ENCODE measurements at places on chromosomes 7 and 10. TPM values are rescaled to one million over a fixed set of nuclear protein-coding genes. Genes with fewer than 3 reads are reported as not detected.

DNA sequence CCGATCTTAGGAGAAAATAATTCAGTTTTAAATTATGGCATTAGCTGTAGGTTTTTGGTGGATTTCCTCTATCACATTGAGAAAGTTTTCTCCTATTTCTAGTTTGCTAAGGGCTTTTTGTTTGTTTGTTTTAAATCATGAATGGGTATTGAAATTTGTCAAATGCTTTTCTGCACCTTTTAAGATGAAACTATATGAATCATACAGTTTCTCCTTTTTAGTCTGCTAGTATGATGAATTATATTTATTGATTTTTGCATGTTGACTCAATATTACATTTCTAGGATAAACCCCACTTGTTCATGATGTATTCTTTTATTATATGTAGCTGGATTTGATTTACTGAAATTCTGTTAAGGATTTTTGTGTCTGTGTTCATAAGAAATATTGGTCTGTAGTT is 70.3 kb upstream of the PIP4K2A start:
- DNase-seq = no peak

- DNase-seq = no peak
Observed at GRCh38 chr10:75593692-75594556, 162.5 kb downstream of the LRMDA start.

CCDC3 gene
- not detected for total RNA-seq

DNA sequence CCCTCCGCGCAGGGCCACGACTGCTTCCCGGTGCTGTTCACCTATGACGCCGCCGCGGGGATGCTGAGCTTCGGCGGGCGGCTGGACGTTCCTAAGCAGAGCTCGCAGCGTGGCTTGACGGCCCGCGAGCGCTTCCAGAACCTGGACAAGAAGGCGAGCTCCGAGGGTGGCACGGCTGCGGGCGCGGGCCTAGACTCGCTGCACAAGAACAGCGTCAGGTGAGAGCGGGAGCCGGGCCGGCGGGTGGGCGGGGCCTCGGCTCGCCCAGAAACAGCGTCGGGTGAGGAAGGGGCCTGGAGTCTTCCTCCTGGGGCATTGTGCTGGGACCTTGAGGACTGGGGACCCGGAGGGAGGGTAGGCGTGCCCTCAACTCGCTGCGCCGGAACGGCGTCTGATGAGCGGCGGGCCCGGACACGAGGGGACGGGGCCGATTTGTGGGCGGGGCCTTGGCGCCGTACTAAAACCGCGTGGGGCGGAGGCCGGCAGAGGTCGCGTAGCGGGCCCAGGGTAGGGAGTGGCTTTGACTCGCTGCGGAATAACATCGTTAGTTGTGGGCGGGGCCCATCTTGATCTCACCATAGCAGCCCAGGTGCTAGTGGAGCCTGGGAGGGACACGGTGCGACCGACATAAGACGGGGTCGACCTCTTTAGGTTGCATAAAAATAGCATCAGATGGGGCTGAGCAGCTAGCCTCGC is 15.6 kb downstream of the PDAP1 start:
- DNase-seq = peak; percentile 93

PTPN20 gene
- total RNA-seq = 2.2 TPM

CYCS gene
- total RNA-seq = 131 TPM

GRCh38 chr10:44567471-44567870 is 182.6 kb upstream of the CXCL12 start:
- DNase-seq = no peak

DNA sequence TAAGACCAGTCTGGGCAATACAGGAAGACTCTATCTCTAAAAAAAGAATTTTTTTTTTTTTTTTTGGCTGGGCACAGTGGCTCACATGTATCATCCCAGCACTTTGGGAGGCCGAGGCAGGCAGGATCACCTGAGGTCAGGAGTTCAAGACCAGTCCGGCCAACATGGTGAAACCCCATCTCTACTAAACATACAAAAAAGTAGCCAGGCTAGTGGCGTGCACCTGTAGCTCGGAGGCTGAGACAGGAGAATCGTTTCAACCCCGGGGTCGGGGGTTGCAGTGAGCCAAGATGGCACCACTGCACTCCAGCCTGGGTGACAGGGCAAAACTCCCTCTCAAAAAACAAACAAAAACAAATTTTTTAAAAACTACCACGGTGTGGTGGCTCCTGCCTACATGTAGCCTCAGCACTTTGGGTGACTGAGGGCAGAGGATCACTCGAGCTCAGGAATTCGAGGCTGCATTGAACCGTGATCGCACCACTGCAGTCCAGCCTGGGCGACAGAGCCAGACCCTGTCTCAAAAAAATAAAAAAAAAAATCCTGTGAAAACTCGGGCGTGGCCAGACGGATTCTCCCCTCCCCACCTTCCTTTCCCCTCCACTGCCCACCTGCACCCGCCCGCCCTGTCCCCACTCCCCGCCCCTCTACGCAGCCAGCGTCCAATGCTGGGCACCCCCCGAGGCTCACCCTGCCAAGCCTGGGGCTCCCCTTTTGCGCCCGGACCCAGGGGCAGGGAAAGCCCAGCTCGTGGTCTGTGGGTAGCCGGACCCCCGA is 745 bp upstream of the ORAI2 start:
- DNase-seq = no peak

TRA2A gene
- total RNA-seq = 275 TPM

- DNase-seq = no peak
Observed at GRCh38 chr7:84809877-84810276, 377.0 kb downstream of the SEMA3D start.

GRCh38 chr7:111383133-111383532 is 179.2 kb downstream of the IMMP2L start:
- no peak for DNase-seq

GRCh38 chr7:83178066-83178465 is 15.4 kb upstream of the PCLO start:
- DNase-seq = no peak

DNA sequence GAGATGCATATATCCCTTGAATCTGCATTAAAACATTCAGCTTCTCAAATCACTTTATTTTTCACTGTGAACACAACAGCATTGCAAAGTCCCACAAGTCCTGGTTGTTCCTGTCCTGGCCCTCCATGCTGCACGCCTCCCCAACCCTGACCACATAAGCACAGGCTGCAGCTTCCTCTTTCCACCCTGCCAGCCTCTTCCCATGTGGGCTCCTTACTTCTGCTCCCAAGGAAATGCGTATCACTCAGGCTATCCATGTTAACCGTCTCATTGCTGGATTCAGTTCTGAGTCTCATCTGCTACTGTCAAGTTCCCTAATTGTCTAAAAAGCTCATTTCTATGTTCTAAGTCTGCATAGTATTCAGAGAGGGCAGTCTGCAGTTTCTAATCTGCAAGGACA is 89.7 kb upstream of the ZPBP start:
- no peak for DNase-seq
